ENCODE measurements at places on chromosomes 6 and 20.

DNA sequence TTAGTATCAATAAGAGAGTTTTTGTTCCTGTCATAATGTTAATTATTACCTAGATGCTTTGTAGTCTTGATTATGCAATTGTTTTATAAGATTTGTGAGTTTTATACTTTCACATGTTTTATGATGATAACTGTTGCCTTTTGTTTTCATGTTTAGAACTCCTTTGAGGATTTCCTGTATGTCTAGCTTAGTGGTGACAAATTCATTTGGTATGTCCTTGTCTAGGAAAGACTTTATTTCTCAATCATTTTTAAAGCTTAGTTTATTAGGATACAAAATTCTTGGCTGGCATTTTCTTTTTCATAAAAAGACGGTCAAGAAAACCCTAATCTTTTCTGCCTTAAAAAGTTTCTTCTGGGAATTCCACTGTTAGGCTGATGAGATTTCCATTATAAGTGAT lies 849.9 kb upstream of the EYS start:
- no peak for DNase-seq

GRCh38 chr6:78611102-78611620 lies 256.2 kb upstream of the IRAK1BP1 start:
- DNase-seq, result peak; percentile 68

DNA sequence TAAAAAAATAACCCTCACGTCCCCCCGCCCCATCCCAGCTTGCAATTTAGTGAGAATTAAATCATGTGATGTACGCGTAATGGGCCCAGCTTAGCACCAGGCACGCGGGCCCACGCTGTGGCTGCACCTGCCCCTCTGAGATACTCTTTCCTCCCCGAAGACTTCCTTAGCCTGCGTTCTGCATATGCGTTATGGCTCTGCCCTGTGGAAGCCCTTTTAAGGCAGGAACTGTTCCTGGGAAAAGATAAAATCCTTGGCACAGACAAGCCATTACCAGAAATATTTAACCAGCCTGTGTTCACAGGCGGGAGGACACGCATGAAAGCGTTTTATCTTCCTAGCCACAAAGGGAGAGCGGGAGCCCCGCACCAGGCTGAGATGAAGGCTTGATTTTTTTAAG lies 311.0 kb downstream of the LRFN2 start:
- DNase-seq, result no peak

- DNase-seq, result no peak
These were observed 387.7 kb downstream of the BTBD3 start for GRCh38 chr20:12305188-12305950.

- no peak for DNase-seq
These were observed 755.8 kb downstream of the PRIM2 start for GRCh38 chr6:58073263-58073662.

GRCh38 chr6:223763-224162 lies 68.5 kb upstream of the DUSP22 start:
- no peak for DNase-seq

DNA sequence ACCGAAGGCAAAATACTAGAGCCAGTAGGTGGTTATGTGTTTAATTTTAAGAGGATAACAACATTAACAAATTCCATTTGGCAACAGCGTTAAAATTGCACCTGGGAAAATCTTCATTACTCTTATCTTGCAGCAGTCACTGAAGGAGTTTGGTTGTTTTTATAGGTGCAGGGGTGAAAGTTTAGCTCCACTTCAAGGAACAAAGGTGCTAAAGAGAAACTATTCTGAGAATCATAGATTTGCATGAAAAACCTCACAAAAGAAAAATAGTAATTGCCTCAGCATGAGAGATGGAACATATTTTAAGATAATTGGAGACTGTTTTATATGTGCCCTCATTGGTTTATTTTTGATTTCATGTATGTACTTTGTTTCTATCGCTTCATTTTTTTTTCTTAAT lies 444.4 kb downstream of the UTRN start:
- DNase-seq, result no peak

- DNase-seq, result no peak
These were observed 13.4 kb downstream of the CLIC5 start for GRCh38 chr6:46002264-46002663.

- no peak for DNase-seq
These were observed 9.8 kb downstream of the VEGFA start for GRCh38 chr6:43779852-43780236.

DNA sequence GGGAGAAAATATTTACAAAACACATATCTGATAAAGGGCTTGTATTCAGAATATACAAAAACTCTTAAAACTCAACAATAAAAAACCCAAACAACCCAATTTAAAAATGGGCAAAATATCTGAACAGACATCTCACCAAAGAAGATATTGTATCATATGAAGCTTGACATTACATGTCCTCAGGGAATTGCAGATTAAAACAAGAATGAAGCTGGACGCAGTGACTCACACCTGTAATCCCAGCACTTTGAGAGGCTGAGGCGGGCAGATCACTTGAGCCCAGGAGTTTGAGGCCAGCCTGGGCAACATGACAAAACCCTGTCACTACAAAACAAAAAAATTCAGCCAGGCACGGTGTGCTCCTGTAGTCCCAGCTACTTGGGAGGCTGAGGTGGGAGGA lies 135.4 kb upstream of the AKIRIN2 start:
- DNase-seq, result no peak

- no peak for DNase-seq
These were observed 17.2 kb upstream of the SH3BGRL2 start for GRCh38 chr6:79613912-79614311.

- no peak for DNase-seq
These were observed 27.9 kb upstream of the NT5E start for GRCh38 chr6:85421972-85422371.

GRCh38 chr6:57207141-57207540 lies 15.0 kb downstream of the RAB23 start:
- no peak for DNase-seq

- DNase-seq, result no peak
These were observed 817 bp upstream of the SLCO4A1 start for GRCh38 chr20:62641321-62642050.

All from NCI-H1105 treated with DMSO at 0.1 percent for 48 hours (cell line).